Caki2 (cell line): ENCODE measurements at places on chromosomes 3 and 15. TPM values are rescaled to one million over a fixed set of nuclear protein-coding genes. Genes with fewer than 3 reads are reported as not detected.

DNA sequence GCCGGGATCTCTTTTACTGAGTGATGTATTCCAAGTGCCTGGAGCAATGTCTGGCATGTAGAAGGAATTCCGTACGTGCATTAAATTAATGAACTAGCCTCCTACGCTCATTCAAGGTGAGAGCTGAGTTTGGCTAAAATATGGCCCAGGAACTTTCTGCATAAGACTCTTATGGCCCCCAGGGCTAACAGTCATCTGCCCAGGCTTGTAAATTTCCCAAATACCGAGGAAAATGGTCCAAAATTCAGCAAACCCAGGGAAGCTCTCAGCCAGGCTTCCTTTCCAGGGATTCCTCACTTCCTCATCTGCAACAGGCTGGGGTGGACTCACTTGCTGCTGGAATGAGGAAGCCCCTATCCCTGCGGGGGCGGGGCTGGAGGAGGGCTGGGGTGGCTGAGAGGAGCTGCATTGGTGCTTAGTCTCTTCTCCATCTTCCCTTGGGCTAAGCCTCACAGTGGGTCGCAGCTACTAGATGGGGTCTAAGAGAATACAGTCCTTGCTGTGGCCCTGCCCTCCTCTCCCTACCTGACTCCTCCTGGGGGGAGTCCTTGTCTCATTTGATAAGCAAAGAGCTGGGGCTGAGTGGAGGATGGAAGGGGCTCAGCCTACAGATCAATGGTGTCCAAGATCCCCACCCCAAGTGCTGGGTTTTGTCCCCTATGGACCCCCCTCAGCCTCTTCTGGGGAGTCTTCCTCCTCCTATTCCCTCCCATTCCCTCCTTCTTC is 28.5 kb upstream of the APOD start:
- DNase-seq, result no peak

DNA sequence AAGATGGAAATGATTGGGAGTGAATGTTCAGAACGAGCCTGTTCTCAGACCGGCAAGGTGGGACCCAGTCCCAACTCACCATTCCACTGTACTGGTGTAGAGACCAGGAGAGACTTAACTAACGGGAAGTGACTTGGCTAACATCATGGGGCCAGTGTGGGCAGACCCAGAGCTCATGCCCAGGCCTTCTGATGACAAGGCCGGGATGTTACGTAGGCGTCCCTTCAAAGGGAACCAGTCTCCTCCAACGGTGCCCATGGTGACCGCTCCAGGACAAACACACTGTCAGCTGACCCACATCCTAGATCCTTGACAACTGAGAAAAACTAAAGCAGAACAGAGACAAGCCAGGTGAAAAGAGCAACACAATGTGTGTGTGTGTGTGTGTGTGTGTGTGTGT is 128.4 kb upstream of the HACD2 start:
- DNase-seq, result no peak

GRCh38 chr3:13263770-13264467 is 156.2 kb downstream of the NUP210 start:
- DNase-seq, result no peak

GRCh38 chr3:144096016-144096415 is 124.4 kb downstream of the DIPK2A start:
- DNase-seq, result peak; percentile 39

GRCh38 chr3:186044968-186045367 is 63.9 kb downstream of the ETV5 start:
- DNase-seq, result no peak

- DNase-seq, result no peak
Measured at GRCh38 chr3:55728461-55729100, 241.5 kb upstream of the WNT5A start.

DNA sequence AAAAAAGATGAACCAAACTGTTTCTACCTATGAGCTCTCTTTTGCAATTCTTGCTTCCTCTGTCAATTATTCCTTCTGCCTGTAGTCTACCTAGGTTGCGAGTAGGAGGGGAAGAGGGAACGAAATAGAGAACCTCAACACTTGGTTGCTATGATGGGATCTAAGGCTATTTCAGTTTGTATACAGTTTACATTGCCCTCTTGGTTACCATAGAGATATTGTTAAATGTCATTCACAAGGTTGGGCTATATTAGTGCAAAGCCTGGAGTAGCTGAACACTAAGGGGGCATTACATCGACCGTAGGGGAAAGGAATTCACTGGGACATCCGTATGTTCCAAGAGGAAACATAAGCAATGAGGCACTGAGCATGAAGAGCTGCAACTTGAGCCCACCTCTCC is 276.9 kb downstream of the GBE1 start:
- DNase-seq, result no peak

- no peak for DNase-seq
Measured at GRCh38 chr15:77862651-77863104, 214.8 kb downstream of the TBC1D2B start.

DNA sequence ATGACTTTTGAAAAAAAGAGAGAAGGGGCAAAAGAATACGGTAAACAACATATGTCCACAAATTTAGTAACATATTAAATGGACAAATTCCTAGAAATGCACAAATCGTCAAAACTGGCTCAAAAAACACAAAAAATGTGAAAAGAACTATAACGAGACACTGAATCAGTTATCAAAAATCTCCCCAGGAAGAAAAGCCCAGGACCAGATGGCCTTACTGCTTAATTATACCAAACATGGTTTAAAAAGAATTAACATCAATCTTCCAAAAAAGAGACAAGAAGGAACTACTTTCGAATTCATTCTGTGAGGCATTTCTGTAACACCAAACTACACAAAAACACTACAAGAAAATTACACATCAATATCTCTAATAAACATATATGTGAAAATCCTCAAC is 117.4 kb downstream of the STAG1 start:
- DNase-seq, result no peak

- no peak for DNase-seq
Measured at GRCh38 chr15:62999923-63000561, 42.5 kb upstream of the TPM1 start.

DNA sequence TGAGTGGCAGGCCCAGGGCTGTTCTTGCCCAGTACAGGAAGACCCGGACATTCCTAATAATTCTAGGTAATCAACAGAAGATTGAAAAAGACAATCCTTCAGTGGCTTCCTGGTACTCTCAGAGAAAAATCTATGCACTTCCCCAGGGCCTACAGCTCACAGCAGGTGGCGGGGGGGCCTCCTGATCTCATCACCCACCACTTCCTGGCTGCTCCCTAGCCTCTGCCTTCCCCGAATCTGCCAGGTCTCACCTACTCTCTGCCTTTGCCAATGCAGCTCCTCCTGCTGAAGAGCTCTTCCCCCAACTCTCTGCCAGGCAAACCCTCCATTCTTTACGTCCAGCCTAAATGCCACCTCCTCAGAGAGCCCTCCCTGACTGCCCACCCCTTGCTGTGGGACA is 37.5 kb downstream of the EHD4 start:
- DNase-seq, result no peak

GRCh38 chr15:31472636-31473384 is 146.2 kb downstream of the KLF13 start:
- DNase-seq, result no peak

- DNase-seq, result no peak
Measured at GRCh38 chr3:170631755-170632488, 46.0 kb upstream of the SLC7A14 start.

GRCh38 chr3:189903562-189904250 is 217.0 kb downstream of the P3H2 start:
- no peak for DNase-seq

GRCh38 chr3:52256622-52257021 is 11.1 kb downstream of the PPM1M start:
- no peak for DNase-seq

DNA sequence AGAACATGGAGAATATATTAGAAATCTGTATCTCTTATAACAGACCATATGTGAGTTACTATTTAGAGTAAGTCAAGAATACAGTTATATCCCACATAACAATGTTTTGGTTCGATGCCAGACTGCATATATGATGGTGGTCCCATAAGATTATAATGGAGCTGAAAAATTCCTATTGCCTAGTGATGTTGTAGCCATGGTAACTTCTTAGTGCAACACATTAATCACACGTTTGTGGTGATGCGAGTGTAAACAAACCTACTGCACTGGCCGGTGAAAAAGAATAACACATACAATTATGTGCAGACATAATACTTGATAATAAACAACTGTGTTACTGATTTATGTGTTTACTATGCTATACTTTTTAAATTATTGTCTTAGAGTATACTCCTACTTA is 69.8 kb upstream of the MNS1 start:
- no peak for DNase-seq

DNA sequence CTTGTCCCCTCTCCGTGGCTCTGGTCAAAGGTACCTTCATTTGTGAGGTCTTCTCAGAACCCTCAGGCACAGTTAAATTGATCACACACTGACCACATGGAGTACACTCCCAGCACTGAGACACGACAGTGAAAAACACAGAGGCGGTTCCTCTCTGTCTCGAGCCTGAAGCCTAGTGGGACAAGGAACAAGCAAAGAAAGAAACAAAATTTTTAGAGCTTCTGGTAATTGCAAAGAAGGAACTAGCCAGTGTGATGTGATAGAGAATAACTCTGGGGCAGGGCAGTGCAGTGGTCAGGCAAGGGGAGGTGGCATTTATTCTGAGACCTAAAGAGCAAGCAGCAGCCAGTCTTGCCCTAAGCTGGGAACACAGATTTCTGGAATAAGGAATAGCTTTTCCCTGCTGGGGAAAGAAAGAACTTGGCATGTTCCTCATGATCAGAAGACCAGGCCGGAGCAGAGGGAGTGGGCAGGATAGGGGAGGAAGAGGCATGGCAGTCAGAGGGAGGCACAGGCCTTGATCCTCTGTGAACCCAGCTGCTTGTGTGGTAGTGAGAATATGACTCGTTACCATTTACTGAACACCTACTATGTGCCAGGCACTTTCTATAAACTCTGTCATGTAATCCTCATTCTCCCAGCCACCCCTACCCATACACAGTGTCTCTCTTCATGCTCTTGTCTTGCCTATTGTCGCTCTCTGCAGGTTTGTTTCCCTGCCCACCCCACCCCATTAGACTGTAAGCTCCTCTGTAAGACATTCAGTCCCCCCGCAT is 262.3 kb upstream of the HES1 start:
- no peak for DNase-seq

- DNase-seq, result peak; percentile 80
Measured at GRCh38 chr3:51982352-51982837, 940 bp upstream of the ACY1 start.

DNA sequence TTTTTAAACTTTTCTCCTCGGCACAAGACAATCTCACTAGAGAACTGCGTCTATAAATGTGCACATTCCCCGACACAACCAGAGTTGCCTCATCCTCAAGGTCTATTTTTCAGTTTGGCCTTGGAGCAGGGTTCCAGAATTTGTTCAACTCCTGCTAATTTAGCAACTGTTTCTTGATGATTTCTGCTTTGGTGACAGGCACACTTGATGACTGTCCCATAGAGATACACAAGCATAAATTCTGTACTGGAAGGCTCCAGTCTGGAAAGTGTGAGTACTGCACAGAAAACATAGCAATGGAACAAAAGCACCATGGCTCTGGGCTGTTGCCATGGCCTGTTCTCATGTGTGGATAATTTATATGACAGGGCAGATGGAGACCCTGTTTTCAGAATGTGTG is 379.6 kb upstream of the PDZRN3 start:
- DNase-seq, result no peak

DNA sequence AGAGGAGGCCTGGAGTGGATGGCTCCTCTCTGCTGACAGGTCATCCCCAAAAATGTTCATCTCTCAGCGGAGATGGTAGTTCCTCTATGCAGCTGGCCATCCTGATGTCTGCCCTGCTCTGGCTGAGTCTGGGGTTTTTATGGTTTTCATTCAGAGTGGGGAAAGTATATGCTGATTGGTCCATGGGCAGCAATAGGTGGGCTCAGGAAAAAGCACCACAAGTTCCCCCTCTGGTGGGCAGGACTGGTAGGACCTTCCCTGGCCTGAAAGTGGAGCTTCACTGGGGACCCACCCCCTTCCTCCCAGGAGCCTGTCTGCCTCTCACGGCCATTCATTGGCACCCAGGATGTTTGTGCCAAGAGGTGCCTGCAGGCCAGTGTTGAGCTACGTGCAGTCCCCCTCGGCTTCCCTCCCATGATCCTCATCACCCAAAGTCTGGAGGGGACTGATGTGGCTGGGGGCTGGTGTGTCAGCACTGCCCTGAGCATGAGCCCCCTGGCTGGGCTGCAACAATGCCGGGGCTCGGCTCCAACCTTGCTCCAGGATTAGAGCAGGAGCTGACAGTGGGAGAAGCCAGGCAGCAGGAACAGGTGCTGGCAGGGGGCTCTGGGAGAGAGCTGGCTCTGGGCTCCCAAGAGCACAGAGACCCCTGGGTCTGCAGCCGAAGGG is 13.1 kb upstream of the BLOC1S6 start:
- peak; percentile 2 for DNase-seq

GRCh38 chr3:53495520-53496391 is 1.3 kb downstream of the CACNA1D start:
- DNase-seq, result no peak

DNA sequence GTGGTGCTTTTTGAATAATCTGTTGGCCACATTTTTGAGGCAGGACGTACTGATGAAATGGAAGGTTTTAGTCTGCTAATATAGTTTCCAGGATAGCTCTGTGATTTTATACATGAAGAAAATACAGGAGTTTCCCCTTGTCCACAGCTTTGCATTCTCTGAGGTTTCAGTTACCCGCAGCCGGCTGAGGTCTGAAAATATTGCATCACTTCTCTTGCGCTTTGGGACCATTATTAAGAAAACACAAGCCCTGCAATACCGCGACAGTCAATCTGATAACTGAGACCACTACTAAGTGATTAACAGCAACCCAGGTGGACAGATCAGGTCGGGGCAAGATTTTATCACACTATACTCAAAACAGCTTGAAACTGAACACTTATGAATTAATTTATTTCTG is 33.0 kb downstream of the BLM start:
- no peak for DNase-seq

- peak; percentile 65 for DNase-seq
Measured at GRCh38 chr3:58332575-58333188, at the start of gene PXK. TSS of gene PXK (plus strand) at chr3:58332892. CDS start at chr3:58332989, 97 bp downstream.

DNA sequence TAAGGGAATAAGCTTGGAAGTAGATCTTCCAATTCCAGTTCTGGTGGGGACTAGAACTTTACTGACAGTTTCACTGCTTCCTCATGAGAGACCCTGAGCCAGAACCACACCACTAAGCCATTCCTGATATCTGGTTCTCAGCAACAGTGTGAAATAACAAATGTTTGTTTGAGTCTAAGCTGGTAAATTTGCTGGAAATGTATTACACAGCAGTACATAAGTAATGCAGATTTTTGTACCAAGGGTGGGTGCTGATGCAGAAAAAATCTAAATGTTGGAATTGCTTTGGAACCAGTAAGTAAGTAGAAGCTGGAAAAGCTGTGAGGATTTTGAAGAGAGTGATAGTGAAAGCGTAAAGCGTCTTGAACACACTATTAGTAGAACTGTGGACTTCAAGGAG is 14.4 kb upstream of the AKAP13 start:
- no peak for DNase-seq

The IDH3A gene
- total RNA-seq, result 19.6 and 43.8 TPM in 2 replicates

The SERF2 gene
- 1,425 and 1,758 TPM in 2 replicates for total RNA-seq

The ARGFX gene
- total RNA-seq, result not detected in 2 replicates

The ZIC1 gene
- total RNA-seq, result not detected in 2 replicates

The GASK1A gene
- total RNA-seq, result 0.24 TPM in 1 of 2 replicates, not detected in the other

The GABRA5 gene
- total RNA-seq, result 2.3 TPM in 2 replicates

The ALPK3 gene
- total RNA-seq, result not detected in 2 replicates

The INSYN1 gene
- total RNA-seq, result not detected in 2 replicates

The WDR93 gene
- total RNA-seq, result 0.93 and 1.5 TPM in 2 replicates

The C3orf22 gene
- not detected in 2 replicates for total RNA-seq
